ENCODE measurements at places on chromosomes 1 and 21.
A peak's percentile ranks its signal among the peaks of the same experiment; 100 is the strongest.

- DNase-seq, result no peak
Measured at GRCh38 chr1:116334015-116334547, 39.0 kb upstream of the ATP1A1 start.

GRCh38 chr1:70044832-70045231, 160.5 kb downstream of the LRRC40 start:
- DNase-seq, result no peak

GRCh38 chr1:29444081-29444715, 207.9 kb downstream of the PTPRU start:
- no peak for DNase-seq

GRCh38 chr1:228515200-228515834, 28.1 kb downstream of the RNF187 start:
- peak; percentile 27 for DNase-seq

DNA sequence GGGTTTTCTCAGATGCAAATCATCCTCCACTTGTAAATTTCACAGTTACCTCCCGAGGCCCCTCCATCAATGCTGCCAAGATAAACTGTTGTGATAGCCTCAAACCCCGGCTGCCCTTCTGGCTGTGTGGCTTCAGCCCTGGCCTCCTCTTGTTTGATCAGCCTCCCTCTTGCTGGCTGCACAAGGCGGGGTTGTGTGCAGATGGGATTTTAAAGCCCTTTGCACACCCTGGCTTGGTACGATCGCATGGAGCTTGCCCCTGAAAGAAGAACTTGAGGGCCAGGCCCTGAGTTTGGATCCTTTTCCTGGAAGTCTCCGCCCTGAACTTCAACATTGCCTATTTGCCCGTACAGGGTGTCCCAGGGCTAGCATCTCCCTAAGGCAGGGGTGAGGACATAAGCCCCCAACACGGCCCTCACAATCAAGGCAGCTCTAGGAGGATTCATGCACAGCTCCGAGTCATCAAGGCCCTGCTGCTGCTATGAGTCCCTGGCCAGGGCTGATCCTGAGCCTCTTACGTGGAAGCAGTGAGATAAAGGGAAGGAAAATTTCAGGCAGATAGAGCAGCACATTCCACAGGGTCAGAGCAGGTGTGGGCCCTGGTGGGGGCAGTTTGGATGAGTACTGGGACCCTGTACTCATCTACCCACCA, 181.2 kb upstream of the VAMP3 start:
- DNase-seq, result no peak

- DNase-seq, result no peak
Measured at GRCh38 chr1:100769906-100770646, 50.5 kb downstream of the VCAM1 start.

- no peak for DNase-seq
Measured at GRCh38 chr1:42429603-42430002, 26.2 kb downstream of the ZMYND12 start.

DNA sequence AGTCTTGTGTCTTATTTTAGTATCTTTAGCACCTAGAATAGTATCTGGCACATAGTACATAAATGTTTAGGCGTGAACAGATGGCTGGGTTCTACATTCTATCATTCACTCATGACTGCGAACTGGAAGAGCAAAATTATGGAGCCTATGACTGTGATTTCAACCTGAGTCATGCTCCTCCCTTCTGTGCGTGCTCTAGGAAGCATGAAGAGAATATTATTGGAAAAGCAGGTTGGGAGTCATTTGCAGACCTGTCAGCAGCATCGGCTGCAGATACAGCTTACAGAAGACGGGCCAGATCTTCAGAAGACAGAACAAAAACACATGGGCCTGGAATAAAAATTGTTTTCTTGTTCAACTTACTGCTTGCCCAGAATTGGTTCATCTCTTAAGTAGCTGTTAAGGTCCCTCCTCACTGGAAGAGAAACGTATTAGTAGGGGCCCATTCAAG, 344.0 kb upstream of the USP24 start:
- no peak for DNase-seq

DNA sequence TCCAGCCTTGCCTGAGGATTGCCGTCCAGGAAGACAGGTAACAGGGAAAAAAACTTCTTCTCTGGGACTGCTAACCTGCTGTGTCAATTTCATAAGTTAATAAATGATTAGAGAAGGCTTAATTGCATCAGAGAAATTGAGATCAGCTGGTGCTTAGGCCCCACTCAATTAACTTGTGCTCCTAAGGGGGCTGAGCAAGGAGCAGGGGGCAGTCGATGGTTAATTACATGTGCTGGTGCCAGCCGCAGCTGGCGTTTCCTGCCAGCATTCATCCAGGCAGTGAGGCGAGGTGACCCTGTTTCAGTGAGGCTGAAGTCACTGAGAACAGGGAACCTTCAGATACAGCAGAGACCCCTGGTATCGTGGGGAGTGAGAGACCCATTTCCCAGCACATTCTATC, 60.0 kb downstream of the FAM163A start:
- DNase-seq, result no peak

DNA sequence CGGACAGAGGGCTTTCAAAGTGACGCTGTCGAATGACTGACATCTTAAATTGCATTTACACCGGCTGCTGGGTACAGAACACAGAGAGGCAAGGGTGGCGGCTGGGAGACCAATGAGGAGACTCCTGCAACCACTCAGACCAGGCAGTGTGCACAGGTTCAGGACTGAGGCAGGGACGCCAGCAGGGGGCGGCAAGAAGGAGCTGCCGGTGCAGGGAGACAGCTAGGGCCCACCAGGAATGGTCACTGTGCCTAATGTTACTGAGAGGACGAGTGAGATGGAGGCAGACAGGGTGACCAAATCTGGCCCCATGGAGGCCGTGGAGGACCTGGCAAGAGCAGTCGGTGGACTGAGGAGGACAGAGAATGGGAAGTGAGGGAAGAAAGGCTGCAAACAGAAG, 23.5 kb downstream of the GLIS1 start:
- no peak for DNase-seq

DNA sequence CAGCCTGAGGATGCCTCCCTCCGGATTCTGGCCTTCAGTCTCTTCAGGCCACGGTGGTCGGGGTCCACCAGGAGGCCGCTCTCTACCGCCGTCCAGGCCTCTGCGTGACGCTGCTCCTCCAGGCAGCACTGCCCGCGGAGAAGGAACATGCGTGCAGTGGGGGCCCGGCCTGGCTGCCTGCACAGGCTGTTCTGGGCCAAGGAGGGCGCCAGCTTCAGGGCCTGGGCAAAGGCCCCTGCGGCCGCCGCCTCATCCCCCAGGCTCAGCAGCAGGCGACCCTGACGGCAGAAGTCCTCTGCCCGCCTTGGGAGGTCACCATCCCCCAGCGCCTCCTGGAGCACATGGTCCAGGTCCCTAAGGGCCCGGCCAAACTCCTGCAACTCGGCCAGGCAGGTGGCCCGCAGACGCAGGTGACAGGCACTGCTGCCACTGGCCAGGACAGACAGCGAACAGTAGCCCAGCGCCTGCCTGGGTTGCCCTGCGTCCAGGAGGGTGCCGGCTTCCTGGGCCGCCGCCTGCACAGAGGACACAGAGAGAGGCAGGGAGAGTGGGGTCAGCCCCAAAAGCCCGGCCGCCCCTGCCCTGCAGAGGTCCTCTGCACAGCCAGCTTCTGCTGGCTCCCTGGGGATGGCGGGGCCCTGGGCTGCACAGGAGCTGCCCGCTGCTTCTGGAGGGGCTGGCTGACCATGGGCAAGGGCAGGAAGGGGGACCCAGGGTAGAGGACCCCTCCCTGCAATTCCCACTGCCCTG, 8.7 kb upstream of the MMEL1 start:
- no peak for DNase-seq

DNA sequence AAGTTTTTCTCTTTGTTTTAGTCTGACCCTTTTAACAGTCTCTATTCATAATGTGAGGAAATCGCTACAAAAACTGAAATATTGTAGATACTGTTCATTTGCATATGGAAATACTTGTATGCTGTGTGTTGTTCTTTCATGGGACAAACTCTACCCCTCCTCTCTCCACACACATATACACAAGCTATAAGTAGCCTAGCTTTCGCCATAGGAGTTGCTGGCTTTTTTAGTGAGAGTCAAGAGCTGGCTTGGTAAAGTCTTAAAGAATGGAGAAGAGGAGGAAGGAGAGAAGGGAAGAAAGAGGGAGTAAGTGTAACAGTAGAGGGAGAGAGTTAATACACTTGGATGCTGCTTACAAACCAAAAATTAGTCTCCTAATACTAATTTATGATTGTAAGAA, 115.6 kb downstream of the RABGAP1L start:
- no peak for DNase-seq

GRCh38 chr1:222326006-222326709, 221.7 kb downstream of the HHIPL2 start:
- no peak for DNase-seq

GRCh38 chr1:59539961-59540681, 243.2 kb downstream of the FGGY start:
- DNase-seq, result no peak

DNA sequence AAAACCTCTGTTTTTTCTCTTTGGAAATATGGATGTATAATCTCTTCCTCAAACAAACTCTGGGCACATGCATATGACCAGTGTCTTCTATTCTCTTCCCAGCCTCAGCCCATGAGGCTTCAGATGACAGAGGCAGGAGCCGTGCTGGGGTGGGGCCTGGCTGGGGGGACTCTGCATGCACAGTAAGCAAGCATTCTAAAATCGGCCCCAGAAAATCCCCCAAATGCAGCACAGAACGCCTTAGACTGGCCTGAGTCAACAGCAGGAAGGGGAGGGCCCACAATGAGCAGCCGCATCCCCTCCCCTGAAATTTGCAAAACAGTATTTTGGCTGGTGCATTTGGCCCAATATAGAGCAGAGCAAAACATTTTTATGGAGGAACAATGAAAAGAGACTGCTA, 47.8 kb downstream of the ITPKB start:
- peak; percentile 64 for DNase-seq

DNA sequence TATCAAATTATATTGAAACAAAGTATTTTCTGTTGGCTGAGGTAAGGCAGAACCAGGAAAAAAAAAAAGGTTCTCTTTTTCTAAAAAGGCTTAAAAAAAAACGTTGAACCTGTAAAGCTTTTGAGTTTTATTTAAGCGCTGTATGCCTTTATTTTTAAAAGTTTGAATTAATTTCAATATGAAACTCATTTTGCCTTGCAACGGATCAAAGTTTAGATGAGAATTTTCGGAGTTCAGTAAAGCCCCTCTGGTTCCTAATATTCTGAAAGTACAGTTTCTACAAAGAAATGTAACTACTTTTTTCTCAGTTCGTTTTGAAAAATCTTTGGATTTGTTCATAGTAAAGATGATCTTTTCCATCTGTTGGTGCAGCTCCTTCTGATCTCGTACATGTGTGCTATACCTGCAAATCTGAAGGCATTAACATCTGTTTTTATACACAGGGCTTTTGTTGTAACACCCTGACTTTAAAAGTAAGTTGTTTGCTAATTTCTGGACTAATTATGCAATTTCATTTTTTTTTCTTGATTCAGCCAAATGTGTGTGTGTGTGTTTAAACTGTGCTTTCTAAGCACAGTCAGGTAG, 1.7 kb downstream of the ZBTB18 start:
- no peak for DNase-seq

DNA sequence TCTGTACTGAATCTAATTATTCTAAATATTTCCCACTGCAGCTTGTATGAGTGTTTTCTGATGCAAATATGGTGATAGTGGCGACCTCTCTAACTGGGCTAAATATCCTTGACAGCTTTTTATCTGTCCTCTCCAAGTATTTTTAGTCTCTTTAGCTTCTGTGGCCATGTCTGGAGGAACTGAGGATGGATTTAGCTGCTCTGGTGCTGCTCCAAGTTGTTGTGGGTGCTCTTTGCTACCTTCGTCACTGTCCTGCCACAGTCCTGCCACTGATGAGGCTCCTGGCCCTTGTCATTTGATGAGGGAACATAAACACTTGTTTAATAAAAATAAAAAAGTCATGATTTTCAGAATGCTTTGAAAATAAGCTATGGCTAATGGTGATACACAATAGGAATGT, 15.9 kb downstream of the CAMTA1 start:
- no peak for DNase-seq

- DNase-seq, result no peak
Measured at GRCh38 chr1:208174731-208175507, 69.3 kb downstream of the PLXNA2 start.

DNA sequence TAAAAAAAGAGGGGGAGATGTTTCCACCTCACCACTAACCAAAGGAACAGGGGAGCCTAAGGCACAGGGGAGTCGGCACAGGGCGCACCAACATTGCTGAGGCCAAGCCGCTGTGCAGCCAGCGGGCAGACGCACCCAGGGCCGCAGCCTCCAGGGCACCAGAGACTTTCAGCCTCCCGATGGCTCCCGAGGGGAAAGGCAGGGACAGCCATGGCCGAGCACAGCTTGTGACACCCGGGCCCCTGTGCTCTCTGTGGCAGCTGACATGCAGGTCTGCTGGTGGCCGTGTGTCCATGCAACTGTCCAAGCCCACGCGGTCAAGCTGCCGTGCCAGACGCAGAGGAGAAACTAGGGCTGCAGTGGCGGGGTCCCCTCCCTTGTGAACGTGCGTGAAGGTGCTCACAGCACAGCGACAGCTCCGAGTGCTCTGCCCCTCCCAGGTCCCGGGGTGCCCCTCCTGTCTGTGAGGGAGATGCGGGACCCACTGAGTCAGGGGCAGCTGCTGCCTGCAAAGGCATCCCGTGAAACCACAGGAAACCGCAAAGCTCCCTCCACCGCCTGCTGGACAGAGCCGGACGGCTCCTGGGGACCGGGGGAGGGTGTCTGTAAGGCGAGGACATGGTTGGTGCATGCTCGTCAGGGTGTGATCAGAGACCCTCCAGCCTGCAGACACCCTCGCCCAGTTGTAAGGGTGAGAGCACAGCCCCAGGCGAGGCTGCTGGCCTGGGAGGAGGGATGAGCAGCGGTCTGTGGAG, 2.5 kb downstream of the KRTAP10-11 start:
- DNase-seq, result no peak

- DNase-seq, result no peak
Measured at GRCh38 chr1:2962061-2962460, 59.2 kb upstream of the ACTRT2 start.

DNA sequence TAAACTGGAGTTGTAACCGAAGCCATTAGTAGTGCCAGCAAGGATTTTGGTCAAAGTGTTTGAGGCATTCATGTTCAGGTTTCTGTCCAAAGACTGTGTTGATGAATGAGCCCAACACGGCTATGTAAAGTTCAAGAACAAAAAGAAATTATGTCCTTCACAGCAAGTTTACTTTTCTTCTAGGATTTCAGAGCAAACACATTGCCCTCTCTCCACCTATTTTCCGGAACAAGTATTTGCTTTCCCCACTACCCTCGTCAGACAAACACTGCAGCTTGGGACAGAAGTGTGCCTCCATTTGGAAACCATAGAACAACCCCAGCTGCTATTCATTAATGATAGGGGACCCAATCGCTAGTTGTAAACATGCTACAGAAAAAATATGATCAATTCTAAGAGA, 151.4 kb upstream of the C1orf105 start:
- no peak for DNase-seq
